ENCODE measurements at places on chromosomes 4 and X.

DNA sequence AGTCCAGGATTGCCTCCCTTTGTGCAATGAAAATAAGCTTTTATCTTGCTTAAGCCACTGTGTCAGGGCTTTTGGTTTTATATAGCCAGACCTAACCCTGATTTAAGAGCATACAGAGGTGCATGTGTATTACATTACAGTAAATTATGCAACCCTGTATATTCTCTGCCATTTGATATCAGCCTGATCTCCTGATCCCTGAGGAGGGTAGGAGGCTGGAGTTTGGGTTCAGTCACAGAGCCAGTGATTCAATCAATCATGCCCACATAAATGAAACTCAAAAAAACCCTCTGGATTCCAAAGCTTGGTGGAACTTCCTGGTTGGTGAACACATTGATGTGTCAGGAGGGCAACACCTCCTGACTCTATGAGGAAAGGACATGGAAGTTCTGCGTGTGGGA lies 7.3 kb upstream of the KLHL8 start:
- DNase-seq = no peak

DNA sequence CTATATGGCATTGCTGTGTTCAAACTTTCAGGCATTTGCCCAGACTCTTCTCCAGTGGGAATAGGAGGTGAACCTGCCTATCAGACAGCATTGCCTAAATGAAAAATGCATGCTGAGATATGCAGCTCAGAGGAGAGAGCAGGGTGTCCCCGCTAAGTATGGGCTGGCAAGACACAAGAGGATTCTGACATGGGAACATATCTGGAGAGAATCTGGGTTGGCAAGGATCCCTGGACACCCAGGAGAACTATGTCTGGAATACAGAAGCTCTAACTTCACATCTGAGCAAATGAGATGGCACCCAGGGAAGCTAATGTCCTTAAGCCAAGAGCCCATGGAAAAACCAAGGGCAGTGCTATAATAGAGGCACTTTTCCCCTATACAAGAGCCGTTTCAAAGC lies 18.4 kb downstream of the PPARGC1A start:
- DNase-seq = no peak

DNA sequence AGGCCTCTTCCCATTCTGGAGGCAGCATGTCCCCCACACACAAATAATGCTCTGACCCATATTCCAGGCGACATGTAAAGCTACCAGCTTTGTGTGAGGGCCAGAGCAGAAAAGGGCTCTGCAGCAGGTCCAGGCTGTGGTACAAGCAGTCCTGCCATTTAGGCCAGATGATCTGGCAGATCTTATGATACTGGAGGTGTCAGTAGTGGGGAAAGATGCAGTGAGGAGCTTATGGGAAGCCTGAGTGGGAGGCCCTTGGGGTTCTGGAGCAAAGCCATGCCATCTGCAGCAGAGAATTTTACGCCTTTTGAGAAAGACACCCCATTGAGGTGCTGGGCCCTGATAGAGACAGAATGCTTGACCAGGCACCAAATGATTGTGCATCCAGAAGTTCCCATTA lies 7.7 kb downstream of the SYN1 start:
- DNase-seq = no peak

DNA sequence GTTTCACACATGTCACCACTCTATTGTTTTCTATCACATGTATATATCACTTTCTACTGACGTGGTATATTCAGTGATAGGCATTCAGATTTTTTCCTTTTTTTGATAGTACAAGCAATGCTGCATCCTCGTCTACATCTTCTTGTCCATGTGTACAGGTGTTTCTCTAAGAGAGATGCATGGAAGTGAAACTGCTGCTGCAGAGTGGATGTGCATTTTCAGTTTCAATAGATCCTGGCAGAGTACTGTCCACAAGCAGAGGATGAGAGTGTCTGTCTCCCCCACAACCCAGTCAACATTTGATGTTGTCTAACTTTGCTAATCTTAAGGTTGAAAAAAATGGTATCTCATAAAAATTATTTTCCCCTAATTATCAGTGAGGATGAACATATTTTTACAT lies 194.0 kb upstream of the CASK start:
- no peak for DNase-seq

DNA sequence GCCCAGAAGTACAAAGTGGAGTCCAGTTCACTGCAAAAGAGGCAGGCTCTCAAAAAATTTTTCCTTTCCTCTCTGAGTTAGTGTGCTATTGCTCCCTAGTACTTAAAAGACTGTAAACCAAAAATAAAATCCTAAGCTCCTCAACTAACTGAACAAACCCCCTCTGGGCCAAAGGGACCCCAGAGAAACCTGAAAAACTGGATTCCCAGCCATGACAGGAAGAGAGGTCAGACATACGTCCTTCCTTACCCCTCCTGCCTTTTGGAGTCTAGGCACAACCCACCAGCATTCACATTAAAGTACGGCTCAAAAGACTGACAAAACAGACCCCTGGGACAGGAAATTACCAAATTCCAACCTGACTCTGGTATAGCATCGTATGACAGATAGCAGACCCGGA lies 957.9 kb upstream of the PRKX start:
- DNase-seq = no peak

DNA sequence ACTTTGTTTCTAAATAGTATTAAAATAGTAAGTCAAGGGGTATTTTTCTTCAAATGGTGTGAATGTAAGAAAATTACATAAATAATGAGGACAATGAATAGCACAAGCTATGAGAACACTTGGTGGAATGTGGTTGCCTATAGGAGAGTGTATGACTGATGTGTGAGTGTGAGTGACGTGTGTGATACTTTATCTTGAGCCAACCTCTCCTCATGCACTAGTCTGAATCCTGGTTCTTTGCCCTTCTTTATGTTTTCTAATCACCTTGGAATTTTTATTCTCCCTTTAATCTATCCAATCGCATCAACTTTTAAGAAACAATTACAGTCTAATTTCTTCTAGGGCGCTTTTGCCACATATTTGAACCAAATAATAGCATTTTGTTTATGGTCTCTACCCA lies 98.2 kb downstream of the YIPF7 start:
- no peak for DNase-seq

DNA sequence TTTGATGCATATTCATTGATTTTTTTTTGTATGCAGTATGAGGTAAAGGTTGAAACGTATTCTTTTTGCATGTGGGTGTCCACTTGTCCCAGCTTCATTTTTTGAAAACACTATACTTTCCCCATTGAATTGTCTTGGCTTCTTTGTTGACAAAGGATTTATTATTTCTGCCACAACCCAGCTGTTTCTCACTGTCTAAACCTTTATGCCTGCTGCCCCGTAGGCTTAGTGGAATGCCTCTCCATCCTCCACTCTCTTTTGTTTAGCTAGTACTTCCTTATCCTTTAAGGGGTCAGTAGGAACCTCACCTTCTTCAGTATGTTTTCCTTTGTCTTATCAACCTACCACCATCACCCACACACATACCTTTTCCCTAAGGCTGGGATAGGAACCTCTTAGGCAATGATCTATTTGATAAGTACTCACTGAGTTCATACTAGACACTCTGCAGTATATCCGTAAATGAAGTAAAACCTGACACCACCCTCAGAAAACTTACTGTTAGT lies 8.5 kb downstream of the FMR1 start:
- no peak for DNase-seq

DNA sequence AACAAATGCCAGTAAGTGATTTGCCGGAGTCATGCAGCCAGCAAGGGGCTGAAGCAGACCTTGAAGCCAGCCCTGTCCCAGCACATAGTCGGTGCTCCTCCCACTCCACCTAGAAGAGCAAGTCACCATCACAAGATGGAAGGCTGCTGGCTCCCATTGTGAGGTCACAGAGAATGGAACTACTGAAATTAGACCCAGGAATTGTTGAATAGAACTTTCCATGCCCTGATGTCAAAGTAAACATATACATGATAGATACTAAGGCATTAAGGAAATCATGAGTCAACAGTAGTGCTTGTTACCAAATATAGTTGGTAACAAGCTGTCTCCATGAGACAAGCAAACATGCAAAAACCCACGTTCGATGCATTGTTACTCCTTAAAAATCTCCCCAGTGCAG lies 177.1 kb upstream of the MID1 start:
- no peak for DNase-seq

GRCh38 chr4:40908297-40908696 lies 158.5 kb downstream of the NSUN7 start:
- DNase-seq = no peak

- DNase-seq = no peak
These were observed 160.7 kb downstream of the MOSPD2 start for GRCh38 chrX:15033917-15034316.

DNA sequence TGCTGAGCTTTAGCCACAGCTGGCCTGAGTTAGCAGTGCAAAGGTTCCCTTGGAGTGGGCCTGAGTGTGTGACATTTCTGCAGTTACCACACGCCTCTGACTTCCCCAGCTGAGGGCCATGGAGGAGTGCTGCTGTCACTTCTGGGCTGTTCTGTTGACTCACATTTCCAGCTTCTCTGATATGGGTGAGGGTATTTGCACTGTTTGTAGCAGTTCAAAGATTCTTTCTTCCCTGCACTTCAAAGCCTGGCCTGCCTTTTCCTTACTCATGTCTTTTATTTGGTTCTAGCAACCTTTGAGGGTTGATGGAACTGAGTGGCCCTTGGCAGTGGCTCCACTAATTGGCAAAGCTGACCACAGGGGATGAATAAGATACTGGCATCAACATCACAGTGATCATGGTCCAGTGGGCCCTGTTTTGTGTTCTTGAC lies 26.4 kb upstream of the SCML1 start:
- DNase-seq = no peak

DNA sequence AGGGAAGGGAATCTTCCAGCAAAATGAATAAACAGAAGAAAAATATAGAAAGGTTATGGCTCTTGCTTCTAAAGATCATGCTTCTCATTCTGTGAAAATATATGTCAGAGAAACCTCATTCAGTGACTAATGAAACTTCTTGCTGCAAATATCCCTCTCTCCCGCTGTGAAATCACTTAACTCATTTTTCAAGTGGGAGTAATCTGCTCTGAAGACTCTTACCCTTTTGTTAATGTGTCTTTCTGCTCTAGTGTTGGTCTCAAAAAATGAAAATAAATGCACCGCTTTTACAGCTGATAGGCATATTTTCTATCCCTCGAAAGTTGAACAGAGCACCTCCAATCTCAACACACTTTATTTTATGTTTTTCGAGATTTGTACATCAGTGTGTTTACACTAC lies 252.3 kb downstream of the NLGN4X start:
- no peak for DNase-seq

DNA sequence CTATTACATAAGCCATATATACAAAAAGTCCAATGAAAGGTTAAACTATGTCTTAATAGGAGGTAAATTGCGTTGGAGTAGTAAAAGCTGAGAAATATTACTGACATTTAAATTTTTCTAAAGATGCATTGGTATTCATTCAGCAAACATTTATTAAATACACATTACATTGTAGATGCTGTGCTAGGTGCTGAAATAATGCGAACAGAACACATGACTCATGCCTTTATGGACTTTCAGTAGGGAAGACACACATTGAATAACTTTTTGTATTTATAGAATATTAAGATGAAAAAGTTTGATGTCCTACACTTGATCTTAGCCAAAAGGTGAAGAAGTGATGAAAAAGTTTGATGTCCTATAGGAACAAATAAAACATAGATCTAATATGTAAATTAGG lies 871.1 kb upstream of the SLIT2 start:
- DNase-seq = no peak

DNA sequence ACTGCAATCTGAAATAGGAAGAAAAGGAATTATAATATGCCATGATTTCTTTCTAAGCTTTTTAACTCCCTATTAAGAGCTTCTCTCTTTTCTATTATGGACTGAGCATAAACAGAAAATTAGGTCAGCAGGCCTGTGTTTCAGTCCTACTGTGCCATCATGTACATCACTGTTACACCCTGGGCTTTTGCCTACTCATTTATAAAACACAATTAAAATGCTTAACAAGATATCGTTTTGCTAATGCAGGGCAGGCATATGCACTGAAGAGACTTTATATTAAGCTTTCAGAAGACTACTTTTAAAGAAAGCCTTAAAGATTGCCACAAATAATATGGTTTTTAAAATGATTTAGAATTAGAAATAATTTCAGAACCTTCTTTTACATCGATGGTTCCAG lies 828 bp upstream of the BBS12 start:
- no peak for DNase-seq

DNA sequence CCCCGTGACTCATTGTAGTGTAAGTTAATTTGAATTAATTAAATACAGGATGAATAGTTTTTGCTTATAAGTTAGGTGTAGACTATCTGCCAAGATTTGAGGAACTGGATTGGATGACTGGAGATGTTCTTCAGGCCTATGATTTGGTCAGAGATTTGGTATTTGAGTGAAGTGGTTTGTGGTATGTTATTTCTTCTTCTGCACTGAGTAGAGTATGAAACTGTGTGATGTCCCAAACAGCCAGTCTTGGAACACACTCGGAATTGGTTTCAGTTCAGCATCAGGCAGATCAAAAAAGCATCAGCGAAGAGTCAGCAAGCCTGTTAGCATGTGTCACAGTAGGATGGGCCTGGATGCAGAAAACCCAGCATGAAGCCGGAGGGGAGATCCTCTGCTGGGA lies 294.1 kb downstream of the ARHGAP10 start:
- no peak for DNase-seq

DNA sequence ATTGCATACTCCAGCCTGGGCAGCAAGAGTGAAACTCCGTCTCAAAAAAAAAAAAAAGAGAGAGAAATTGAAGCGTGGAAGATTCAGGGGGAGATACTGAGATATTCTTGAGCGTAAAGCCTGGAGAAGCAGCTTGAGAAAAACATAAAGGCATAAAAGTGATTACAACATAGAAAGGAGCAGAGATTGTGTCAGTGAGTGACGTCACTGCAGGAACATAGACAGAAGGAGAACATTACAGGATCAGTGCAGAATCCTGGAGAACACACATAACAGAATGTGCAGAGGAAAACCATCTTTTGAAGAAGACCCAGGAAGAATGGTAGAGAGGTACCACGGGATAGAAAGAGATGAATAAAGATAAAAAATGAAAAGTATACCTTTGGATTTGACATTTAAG lies 147.0 kb downstream of the APBB2 start:
- DNase-seq = no peak

GRCh38 chr4:91754716-91755115 lies 549.0 kb upstream of the GRID2 start:
- no peak for DNase-seq

- no peak for DNase-seq
These were observed 44.7 kb upstream of the FGF13 start for GRCh38 chrX:138756234-138756633.

- no peak for DNase-seq
These were observed 54.8 kb downstream of the DHX15 start for GRCh38 chr4:24529555-24529954.

DNA sequence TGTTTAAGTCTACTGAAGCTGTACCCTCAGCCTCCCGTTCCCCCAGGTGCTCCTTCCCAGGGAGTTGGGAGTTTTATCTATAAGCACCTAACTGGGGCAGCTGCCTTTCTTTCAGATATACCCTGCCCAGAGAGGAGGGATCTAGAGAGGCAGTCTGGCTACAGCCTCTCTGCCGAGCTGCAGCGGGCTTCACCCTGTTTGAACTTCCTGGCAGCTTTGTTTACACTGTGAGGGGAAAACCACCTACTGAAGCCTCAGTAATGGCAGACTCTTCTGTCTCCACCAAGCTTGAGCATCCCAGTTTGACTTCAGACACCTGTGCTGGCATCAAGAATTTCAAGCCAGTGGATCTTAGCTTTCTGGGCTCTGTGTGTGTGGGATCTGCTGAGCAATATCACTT lies 122.5 kb downstream of the MAGEE1 start:
- no peak for DNase-seq
